ENCODE measurements at places on chromosomes 7 and 10.

GRCh38 chr7:22801912-22802311, 20.7 kb downstream of the TOMM7 start:
- DNase-seq = no peak
- H3K4me3 ChIP-seq = no peak overlapping the region
- no peaks in the 10 kb centered on the region for H3K27me3 ChIP-seq
- H3K36me3 ChIP-seq = no peaks in the 10 kb centered on the region

- H3K27me3 ChIP-seq = no peaks in the 10 kb centered on the region
- peak overlapping the region; percentile 47 for H3K27ac ChIP-seq
- H3K36me3 ChIP-seq = peaks cover 3% of the 10 kb centered on the region
Measured at GRCh38 chr7:2760098-2760889, 72.3 kb downstream of the AMZ1 start.

DNA sequence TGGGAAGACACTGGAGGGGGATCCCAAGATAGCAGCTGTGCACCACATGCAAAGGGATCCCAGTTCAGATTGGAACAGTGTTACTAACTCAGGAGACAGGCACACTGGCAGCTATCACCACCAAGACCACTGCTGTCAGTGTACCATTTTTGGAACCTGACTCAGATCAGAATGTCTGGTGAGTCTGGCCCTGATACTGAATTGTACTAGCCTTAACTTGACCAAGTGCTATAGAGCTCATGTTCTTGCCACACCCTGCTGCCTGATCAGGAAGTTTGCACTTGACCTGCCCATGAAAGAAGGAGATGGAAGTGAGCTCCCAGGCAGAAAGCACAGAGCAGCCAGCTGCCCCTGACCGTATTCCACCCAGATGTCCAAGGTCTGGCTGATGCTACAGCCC, 4.8 kb upstream of the PRRT4 start:
- no peak overlapping the region for H3K27ac ChIP-seq
- DNase-seq = no peak
- H3K4me3 ChIP-seq = no peak overlapping the region

DNA sequence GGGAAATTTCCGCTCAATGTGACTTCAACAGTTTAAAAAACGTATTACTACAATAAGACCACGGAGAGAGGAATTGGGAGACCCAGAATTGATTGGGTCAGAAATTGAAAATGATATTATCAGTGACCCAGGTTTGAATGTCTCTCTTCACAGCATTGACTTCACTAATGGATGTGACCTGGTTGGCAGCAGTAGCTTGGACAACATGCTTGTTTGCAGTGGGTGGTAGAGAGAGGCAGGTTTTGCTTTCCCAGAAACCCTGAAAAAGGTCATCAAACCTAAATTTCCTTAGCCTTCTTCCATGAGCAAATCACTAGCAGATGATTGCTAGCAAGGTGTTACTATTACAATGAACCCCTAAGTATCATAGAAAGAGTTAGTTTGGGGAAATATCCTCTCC, 89.7 kb upstream of the ANTXRL start:
- no peaks in the 10 kb centered on the region for H3K4me1 ChIP-seq
- no peak for DNase-seq
- no peaks in the 10 kb centered on the region for H3K36me3 ChIP-seq
- no peaks in the 10 kb centered on the region for H3K27me3 ChIP-seq
- no peak overlapping the region for H3K27ac ChIP-seq

DNA sequence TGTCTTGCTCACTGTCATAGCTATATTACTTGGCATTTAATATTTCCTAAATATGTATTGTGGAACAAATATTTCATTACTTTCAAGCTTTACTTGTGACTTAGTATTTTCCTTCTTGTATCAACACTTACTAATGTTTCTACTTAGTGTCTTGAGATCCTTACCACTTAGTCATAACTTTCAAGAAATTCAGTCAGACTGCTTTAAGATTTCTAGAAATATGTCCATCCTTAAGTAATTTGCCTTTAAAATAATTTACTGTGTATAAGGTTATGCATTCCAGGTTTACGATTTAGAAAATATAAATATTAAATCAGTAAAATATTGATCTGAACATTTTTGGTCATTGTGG, 87.3 kb upstream of the CSTF2T start:
- H3K36me3 ChIP-seq = no peaks in the 10 kb centered on the region
- H3K27me3 ChIP-seq = no peaks in the 10 kb centered on the region
- DNase-seq = no peak
- H3K4me1 ChIP-seq = no peaks in the 10 kb centered on the region
- no peak overlapping the region for H3K27ac ChIP-seq

- H3K4me3 ChIP-seq = no peak overlapping the region
- H3K4me1 ChIP-seq = no peaks in the 10 kb centered on the region
- H3K27ac ChIP-seq = no peak overlapping the region
- no peaks in the 10 kb centered on the region for H3K36me3 ChIP-seq
- no peaks in the 10 kb centered on the region for H3K27me3 ChIP-seq
Measured at GRCh38 chr10:121500701-121501332, 97.4 kb downstream of the FGFR2 start.

DNA sequence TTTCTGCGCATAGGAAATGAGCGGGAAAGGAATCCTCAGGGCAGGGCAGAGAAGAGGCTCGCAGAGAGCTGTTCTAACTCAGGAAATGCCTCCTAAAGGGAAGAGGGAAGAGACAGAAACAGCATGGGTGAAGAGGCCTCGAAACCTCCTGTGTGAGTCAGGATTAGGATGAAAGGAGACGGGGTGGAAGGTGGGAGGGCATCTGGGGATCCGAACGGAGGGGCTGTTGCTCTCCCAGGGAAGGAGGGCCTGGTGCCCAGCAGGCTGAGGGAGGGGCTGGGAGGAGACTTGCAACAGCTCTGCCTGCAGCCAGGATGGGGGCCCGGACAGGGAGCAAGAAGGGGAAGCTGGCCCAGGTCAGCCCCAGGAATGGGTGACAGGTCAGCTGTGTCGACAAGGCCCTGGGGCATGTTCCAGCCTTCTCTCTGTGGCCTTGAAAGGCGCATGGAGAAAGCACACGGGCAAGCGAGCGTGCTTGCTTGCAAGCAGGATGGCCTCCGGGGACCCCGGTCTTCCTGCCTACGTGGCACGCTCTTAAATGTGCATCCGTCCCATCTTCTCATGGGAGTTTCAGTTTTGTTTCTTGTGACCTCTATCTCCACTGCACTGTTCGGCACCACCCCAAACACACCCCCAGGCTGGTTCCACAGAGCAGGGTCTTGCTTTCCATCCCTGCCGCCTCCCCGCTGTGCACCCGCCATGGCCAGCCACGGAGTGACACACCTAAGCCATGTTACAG, 63.5 kb downstream of the HIPK2 start:
- no peak for DNase-seq
- H3K27me3 ChIP-seq = no peaks in the 10 kb centered on the region
- no peak overlapping the region for H3K4me3 ChIP-seq
- H3K36me3 ChIP-seq = peaks cover 34% of the 10 kb centered on the region
- no peak overlapping the region for H3K27ac ChIP-seq

DNA sequence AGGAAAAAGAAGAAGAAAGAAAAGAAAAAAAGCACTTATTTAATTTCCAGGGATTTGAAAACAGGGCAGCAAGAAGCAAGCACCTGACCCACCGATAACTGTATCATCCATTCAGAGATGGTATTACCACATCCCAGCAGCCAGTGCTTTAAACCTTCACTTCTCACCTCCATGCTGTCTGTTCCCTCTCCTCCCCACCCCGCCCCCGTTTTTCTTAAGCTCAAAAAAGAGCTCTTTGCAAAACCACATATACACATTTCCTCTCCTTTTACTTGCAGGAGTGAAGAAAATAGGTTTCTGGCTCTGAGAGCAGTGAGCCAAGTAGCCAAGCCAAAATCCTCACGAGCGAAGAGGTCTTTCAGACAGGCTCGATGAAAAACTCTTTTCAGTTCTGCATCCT, 2.2 kb downstream of the STOX1 start:
- no peak for DNase-seq
- peaks cover 4% of the 10 kb centered on the region for H3K4me1 ChIP-seq
- no peaks in the 10 kb centered on the region for H3K36me3 ChIP-seq
- H3K27ac ChIP-seq = no peak overlapping the region
- no peak overlapping the region for H3K4me3 ChIP-seq

DNA sequence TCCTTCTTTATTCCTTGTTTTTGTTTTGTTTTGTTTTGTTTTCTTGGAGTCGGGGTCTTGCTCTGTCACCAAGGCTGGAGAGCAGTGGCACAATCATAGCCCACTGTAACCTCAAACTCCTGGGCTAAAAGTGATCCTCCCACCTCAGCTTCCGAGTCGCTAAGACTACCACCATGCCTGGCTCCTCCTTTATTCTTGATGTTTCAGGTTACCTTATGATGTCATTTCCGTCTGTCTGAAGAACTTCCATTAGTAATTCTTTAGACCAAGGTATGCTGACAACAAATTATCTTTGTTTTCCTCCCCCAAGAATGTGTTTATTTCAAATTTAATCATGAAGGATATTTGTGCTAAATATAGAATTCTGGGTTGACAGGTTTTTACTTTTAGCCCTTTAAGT, 18.1 kb upstream of the ATAD1 start:
- no peak overlapping the region for H3K27ac ChIP-seq
- H3K4me1 ChIP-seq = no peaks in the 10 kb centered on the region
- H3K4me3 ChIP-seq = no peak overlapping the region
- H3K27me3 ChIP-seq = no peaks in the 10 kb centered on the region
- no peak for DNase-seq

DNA sequence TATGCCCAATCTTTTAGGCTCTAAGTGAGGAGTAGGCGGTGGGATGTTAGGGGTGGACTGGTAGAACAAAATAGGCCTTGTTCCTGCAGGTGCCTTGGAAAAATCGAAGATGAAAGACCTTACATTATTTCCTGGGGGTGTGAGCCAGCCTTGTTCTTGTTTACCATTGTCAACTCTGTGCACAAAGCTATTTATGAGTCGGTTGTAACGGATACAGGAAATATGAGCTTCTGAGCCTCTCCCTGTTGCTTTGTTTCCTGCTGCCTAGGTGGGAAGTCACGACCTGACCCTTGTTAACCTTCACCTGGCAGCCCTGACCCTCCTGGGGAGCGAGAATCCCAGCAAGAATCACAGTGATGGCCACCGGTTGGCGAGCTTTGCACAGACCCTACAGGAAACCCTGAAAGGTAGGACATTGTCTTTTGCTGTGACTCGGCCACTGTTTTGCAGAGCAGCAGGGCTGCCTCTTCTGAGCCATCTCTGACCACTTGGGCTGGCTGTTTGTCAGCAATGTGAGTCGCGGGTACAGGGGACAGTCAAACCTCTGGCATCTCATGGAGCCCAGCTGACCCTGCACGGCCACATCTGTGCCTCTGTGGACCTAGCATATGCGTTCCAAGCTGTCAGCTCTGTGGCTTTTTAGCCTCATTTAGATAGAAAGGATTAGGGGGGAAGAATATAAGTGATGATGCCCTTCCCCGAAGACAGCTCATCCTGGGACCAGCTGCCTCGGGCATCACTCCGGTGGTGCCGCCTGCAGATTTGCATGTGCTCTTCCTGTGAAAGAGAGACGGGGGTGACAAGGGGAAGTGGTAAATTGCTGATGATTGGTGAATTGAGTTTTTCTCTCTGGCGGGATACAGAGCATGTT, 102.1 kb upstream of the ANLN start:
- DNase-seq = peak; percentile 65
- H3K27me3 ChIP-seq = no peaks in the 10 kb centered on the region
- H3K4me1 ChIP-seq = peaks cover 10% of the 10 kb centered on the region
- H3K36me3 ChIP-seq = no peaks in the 10 kb centered on the region
- H3K27ac ChIP-seq = no peak overlapping the region

GRCh38 chr7:28107960-28108359, 72.6 kb downstream of the JAZF1 start:
- H3K27ac ChIP-seq = peak overlapping the region; percentile 57
- peaks cover 22% of the 10 kb centered on the region for H3K4me1 ChIP-seq

DNA sequence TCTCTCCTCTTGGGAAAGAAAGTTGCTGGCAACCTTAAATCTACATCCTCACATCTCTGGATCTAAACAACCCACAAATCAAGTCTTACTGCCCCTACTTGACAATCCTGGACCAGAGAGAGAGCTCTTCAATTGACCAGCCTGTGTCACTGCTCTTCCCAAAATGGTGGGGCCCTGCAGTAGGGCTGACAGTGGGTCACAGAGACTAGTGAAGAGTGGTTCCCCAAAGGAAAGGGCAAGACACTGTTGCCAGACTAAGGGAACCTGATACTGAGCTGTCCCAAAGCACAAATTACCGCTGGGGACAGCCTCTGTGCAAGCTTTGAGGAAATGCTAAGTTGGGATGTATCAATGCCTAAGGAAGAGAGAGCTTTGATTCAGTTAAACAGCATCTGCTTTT, 4.5 kb upstream of the GPRIN2 start:
- peaks cover 40% of the 10 kb centered on the region for H3K27me3 ChIP-seq
- H3K36me3 ChIP-seq = no peaks in the 10 kb centered on the region
- H3K27ac ChIP-seq = no peak overlapping the region
- no peaks in the 10 kb centered on the region for H3K4me1 ChIP-seq

GRCh38 chr7:121741896-121742295, 131.1 kb upstream of the PTPRZ1 start:
- no peak overlapping the region for H3K27ac ChIP-seq
- H3K36me3 ChIP-seq = no peaks in the 10 kb centered on the region
- no peak overlapping the region for H3K4me3 ChIP-seq
- H3K27me3 ChIP-seq = no peaks in the 10 kb centered on the region
- no peaks in the 10 kb centered on the region for H3K4me1 ChIP-seq
- no peak for DNase-seq

- peaks cover 3% of the 10 kb centered on the region for H3K4me1 ChIP-seq
- peak overlapping the region; percentile 94 for H3K4me3 ChIP-seq
- peak overlapping the region; percentile 54 for H3K27ac ChIP-seq
Measured at GRCh38 chr7:97971120-97971989, 18.6 kb downstream of the OCM2 start.

DNA sequence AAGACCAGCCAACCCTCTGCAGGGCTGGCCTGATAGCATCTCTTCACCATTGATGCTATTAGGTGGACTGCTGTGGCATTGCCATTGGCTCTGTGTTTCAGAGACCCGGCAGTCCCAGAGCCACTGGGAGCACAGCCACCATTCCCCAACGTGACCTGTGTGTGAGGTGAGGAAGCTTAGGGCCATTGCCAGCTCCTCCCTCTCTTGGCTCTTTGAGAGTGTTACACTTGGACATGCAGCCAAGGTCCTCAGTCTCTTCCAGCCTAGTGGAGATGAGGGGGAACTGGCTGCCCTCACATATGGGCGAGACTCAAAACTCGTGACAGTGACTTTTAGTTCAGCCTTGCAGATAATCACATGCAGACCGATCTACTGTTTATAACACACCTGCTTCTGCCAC, 39.3 kb upstream of the HMX3 start:
- H3K27ac ChIP-seq = no peak overlapping the region
- peak; percentile 49 for DNase-seq
- no peaks in the 10 kb centered on the region for H3K4me1 ChIP-seq
- H3K4me3 ChIP-seq = no peak overlapping the region

DNA sequence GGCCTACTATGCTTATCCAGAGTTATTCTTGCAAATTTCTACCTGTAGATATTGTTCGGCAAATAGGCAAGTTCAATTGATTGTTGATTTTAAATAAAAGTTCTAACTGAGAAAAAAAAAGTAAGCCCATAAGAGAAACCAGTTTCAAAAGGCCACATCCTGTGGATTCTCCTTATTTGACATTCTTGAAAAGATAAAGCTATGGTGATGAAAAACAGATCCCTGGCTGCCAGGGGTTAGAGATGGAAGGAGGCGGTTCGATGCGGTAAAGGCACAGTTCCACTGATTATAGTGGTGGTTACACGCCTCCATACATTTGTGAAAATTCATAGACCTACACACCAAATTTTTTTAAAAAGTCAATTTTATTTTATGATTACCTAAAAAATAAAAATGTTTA, 347.8 kb downstream of the KCNMA1 start:
- no peaks in the 10 kb centered on the region for H3K27me3 ChIP-seq
- H3K4me3 ChIP-seq = no peak overlapping the region
- no peaks in the 10 kb centered on the region for H3K36me3 ChIP-seq
- peak overlapping the region; percentile 86 for H3K27ac ChIP-seq

- H3K27ac ChIP-seq = no peak overlapping the region
- no peak for DNase-seq
- H3K27me3 ChIP-seq = no peaks in the 10 kb centered on the region
- no peaks in the 10 kb centered on the region for H3K36me3 ChIP-seq
Measured at GRCh38 chr7:103796327-103796962, 193.0 kb downstream of the RELN start.

Data from osteoblast (primary cell).